Activated CD8-positive, alpha-beta T cell treated with anti-CD3 and anti-CD28 coated beads for 36 hours (primary cell): ENCODE measurements at places on chromosomes 4 and X. TPM values are rescaled to one million over a fixed set of nuclear protein-coding genes. Genes with fewer than 3 reads are reported as not detected.

DNA sequence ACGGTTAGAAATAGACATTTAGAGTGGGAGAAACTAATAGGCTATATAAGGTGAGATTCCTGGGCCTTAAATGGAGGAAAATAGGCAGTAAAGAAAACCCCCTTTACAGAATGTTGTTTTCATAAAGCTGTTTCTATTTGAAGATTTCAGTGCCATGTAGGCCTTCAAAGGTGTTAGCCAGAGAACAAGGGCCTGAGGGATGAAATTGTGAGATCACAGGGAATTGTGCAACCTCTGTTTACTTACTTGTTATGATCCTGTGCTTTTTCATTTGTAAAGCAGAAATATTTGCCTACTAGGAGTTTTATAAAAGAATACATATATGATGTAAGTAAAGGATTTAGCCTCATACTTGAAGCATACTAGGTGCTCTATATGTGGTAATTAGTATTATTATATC, 272.9 kb upstream of the ARX start:
- DNase-seq = no peak

The MORC4 gene
- total RNA-seq = 7.8 TPM

- DNase-seq = no peak
Measured at GRCh38 chr4:152949930-152950329, 13.8 kb downstream of the FHDC1 start.

DNA sequence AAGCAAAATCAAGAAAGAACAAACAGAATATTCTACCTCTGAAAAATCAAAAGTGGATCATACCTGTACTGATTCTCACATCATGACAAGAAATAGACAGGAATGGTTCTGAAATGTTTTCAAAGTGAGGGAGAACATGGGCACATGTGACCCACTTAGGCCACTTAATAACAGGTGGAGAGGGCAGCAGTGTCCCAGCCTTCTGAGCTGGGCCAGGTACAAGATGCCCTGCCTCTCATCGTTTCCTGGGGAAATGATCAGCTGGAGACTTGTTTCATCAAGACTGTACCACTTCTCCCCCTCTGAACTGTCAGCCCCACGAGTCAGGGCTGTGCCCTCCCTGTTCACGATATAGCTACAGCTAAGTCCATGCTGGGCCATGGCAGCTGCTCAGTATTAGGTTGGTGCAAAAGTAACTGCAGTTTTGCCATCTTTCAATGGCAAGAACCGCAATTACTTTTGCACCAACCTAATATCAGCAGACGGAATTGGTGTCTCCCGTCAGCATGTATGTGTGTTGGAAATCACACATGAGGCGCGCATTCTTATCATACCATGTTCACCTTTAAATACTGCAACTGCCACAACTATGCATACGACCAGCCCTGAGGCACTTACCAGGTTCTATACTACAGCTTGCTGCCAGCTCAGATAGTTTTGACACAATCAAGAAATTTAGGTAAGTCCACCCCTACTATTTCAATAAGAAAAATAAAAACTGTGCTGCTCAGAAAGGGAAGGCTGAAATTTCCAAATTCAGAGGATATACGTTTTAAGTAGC, 71.4 kb downstream of the GATB start:
- DNase-seq = no peak

GRCh38 chr4:185546335-185546734, 11.0 kb upstream of the PDLIM3 start:
- DNase-seq = no peak

DNA sequence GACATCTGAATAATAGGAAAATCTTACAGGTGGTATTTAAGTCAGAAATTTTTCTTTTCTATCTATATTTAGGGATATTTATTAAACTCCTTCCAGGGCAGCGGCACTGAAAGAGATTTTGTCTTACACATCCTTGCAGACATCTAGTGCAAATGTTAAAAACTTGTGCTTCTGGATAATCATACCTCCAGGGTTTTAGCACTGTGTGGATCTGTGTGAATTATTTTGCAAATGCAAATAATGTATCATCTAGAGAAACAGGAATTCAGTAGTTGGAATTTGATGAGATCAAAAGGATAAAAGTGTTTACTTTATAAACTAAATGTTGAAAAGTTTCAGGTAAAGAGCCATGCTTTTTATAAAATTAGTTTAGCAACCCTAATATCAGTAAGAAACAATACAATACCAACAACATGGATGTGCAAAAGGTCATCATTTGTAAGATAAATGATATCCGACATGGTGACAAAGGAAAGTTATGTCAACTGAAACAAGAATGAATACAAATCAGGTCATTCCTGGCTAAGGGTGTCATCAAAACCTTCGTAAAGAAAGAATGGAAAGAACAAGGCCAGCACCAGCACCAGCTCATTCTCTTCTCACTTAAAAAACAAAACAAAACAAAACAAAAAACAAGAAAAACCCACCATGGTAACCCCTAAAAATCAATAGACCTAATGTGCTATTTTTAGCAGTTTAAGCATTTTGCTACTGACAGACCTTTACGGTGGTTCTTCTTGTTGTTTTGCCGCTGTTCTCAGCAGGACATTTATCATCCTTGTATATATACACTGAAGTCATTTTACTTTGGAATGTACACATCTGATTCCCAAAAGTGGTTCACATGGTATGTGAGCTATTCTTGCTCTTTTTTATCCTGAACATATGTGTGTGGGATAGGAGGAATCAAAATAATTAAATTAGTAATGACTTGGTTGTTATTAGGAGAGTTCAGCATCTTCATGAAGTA, 219.7 kb upstream of the NDST3 start:
- DNase-seq = no peak
